ENCODE measurements at places on chromosomes 5 and 9.

DNA sequence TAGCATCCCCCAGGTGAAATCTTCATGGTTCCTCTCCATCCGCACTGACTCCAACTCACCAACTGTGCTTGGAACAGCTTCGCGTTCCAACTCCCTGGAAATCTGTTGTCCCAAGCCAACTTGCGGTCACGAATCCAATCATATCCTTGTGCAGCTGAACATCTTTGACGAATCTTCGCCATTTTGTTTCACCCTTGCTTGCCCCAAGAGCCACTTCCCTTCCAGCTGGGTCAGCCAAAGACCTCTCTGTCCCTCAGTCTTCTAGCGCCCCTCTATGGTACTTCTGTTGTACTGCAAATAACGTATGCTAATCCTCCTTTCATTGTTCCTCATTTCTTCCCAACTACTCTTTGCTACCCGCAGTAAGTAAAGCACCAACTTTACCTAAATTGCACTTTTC, 61.0 kb upstream of the TARS1 start:
- DNase-seq = no peak

- no peak for DNase-seq
Measured at GRCh38 chr9:6790866-6791265, 33.1 kb downstream of the KDM4C start.

- DNase-seq = no peak
Measured at GRCh38 chr5:125054146-125054545, 307.7 kb upstream of the ZNF608 start.

DNA sequence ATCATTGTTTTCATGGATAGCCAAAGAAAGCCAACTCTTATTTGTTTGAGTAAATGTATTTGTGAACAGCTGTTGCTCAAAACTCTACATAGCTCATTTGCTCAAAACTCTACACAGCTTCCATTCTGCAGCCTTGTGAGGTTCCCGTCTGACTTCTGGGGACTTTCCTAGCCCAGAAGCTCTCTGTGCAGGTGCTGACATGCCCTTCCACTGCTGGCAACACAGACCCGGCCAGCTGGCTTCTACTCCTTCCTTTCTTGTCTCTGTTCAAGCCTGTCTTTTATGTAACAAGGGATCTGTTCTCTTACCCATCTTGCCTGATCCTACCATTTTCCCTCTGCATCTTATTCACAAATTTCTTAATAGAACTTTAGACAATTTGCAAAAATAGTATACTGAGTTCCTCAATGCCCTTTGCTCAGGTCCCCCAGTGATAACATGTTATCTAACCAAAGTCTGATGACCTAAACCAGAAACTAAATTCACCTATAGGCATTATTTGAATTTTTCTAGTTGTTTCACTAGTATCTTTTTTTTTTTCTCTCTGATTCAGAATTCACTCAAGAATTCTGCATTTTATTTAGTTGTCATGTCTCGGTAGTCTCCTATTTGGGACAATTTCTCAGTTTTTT, 556.5 kb upstream of the SEMA6A start:
- no peak for DNase-seq

- DNase-seq = no peak
Measured at GRCh38 chr5:19928562-19929421, 59.2 kb downstream of the CDH18 start.

DNA sequence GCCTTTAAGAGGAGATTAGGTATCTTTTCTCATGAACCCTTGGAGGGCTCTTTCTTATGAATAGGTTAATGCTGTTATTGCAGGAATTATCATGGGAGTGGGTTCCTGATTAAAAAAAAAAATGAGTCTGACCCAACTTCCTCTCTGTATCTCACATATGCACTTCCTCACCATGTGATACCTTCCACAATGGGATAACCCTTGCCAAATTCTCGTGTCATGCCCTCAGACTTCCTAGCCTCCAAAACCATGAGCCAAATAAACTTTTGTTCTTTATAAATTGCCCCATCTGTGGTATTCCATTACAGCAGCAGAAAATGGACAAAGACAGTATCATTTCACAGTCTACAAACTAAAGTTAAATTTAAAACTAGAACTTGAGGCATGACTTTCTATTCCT, 1.0 kb downstream of the OR1B1 start:
- no peak for DNase-seq

DNA sequence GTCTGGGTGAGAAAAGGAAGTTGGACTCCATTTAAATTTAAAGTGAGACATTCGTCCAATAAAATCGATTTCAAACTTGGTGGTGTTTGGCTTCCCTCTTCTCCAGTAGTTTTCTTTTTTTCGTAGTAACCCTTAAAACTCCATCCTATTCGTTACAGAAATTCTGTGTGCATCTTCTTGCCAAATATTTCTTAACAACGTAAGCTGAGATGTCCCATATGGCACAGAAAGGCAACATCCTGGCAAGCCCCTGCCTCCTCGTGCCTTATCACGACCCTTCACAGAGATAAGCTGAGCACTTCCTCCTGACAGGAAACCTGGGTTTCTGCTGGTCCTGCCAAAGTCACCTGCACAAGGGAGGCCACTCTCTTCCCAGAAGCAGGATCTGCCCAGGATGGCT, 11.8 kb upstream of the ADAMTS2 start:
- no peak for DNase-seq

DNA sequence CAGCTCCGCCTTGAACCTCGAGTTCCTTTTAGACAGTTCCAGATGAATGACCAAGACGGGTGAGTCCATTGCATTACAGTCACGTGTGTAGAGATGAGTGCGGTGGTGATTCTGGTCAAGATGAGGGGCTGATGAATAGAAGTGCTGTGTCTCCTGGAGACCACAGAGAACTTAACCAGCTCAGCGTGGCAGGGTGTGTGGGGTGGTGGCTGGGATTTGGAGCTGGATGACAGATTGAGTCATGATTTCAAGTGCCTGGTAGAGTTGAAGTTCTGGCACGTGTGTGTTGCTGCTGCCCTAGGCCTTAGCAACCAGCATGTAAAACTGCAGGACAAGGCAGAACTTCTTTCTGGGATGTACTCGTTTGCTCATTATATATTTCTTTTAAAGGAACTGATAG, 53.3 kb downstream of the PRRC2B start:
- DNase-seq = no peak

- no peak for DNase-seq
Measured at GRCh38 chr9:124863371-124863871, 1.5 kb downstream of the ARPC5L start.

DNA sequence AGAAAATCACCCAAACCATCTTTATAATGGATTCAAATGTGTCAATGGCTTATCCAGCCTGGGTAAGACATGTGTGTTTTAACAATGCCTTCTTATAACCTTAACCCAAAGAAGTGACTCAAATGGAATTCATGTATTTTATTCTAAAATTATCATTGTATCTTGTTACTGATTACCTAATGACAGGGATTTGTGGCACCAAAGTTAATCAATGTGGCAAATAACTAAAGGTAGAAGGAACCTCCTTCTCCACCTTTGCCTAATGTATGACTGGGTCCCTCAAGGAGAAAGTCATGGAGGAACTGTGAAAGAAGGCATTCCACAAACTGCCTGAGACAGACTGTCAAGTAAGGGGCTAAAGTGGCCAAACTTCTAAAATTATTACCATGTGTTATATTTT, 84.4 kb upstream of the ITGA1 start:
- no peak for DNase-seq

DNA sequence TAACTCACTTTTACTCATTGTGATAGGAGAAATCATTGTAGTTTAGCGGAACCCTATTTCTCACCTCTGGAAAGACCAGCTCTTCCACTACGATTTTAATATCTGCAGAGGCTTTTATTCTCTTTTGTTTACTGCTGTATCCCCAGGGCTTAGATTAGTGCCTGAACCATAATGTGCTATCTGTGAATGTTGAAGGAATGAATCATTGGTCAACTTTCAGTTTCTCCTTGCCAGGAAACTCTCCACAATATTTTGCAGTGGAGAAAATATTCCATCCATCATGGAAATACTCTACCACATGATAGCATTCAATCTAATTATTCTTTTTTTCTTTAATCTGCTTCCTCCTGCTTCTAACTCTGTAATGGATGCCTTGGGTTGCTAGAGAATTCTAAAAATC, 263.5 kb upstream of the PTPRD start:
- no peak for DNase-seq

- DNase-seq = no peak
Measured at GRCh38 chr5:172345881-172346280, 62.3 kb upstream of the UBTD2 start.

DNA sequence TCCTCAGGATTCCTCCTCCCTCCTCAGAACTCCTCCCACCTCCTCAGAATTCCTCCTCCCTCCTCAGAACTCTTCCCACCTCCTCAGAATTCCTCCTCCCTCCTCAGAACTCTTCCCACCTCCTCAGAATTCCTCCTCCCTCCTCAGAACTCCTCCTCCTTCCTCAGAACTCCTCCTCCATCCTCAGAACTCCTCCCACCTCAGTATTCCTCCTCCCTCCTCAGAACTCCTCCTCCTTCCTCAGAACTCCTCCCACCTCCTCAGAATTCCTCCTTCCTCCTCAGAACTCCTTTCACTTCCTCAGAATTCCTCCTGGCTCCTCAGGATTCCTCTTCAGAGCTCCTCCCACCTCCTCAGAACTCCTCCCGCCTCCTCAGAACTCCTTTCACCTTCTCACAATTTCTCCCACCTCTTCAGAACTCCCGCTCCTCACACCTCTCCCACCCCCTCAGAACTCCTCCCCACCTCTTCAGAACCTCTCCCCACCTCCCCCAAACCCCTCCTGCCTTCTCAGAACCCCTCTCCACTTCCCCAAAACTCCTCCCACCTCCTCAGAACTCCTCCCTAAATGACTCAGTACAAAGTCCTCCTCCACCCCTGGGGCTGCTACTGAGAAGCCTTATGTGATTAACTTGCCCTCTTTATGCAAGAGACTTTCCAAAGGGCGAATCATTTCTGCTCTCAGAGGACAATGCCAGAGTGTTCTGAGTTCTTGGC, 23.2 kb downstream of the SLC46A2 start:
- no peak for DNase-seq

DNA sequence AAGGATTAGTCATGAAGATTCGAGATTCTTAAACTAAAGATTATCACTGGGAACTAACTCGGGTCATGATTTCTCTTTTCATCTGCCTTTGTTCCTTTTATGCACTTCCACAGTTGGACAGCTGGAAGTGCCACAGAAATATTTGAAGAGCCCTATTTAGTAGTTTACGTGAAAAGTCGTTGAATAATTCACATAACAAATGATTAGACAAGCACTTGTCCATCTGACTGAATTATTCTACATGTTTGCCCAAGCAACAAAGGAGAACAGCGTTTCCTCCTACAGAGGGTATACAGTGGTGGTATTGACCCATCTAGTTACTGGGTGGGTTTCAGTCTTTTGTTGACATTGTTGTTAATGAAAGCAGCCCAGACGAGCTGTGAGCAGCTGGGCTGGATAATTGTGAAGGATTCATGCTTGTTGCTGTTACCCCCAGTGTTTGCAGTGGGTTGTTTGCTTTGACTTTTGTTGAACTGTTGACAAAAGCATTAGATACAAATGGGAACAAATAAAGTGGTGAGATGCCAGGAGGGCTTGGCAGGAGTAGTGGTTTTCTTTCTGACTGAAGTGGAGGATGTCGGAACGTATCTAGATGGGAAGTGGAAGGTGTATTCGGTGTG, 96.2 kb downstream of the TLE4 start:
- no peak for DNase-seq

- no peak for DNase-seq
Measured at GRCh38 chr9:98310752-98311392, 55.4 kb upstream of the TBC1D2 start.

GRCh38 chr5:59863777-59864176, 29.7 kb downstream of the PDE4D start:
- no peak for DNase-seq

DNA sequence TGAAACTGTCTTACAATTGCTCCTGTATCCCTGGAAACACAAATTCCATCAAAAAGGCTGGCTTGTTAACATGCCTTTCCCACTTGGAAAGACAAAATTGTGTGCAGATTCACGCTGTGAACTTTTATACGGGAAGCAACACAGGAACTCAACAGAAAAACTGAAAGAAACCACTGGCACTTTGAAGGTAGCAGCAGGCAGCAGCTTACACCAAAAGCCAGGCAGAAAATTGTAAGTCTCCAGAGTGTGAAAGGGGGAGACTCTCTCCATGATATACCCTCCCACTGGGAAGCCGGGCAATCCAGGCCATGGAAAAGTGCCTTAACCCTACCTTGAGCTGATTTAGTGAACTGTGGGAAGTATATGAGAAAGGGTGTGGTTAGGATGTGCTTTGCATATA, 943.7 kb downstream of the CDH18 start:
- no peak for DNase-seq

GRCh38 chr5:151811593-151812321, 40.0 kb downstream of the G3BP1 start:
- no peak for DNase-seq

DNA sequence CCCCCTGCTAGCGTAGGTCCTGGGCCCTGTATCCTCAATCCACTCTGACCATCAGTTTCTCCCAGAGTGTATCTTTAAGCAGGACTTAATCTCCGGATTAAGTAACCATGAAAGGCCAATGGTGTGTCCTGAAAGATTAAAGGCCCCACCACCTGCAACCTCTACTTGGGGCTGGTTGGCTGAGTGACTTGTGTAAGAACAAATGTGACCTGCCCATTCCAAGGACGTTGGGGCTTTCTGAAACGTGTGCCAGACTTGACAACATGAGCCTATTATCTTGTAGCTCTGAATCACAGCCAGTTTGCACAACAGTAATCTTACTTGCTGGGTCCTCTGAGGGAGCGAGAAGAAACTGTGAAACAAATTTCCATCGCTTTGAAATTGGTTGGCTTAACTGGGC, 3.1 kb upstream of the PRELID2 start:
- no peak for DNase-seq

DNA sequence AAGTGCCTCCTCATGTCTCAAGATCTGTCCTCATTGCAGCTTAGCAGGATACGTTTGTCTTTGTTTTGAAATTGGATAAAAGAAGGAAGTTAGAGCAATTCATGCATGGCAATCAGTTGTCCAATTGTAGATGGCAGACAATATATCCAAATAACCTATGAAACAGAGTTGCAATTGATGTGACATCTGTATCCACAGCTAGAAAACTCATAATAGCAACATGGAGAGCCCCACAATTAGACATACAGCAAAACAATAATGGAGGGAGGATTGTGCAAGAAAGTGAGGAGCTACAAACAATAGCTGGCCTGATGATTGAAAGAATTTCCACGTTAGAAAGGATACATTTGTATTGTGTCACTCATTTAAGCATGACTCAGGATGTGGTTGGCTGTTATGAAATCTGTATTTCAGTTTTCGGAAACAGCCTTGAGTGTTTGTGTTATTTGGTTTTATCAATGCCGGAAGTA, 132.0 kb downstream of the FAM174A start:
- DNase-seq = no peak

DNA sequence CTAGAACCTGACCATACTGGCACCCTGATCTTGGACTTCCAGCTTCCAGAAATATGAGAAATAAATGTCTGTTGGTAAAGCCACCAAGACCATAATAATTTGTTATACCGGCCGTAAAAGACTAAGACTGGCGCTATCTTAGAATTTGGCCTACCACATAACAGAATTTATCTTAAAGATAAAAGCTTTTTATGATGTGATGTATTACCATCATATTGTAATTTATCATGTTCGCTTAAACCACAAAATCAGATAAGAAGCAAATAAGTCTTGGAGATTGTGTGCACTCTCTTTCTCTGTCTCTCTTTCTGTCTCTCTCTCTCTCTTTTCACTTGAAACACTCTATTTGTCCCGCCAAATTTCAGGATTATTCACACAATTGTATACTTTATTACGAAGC, 35.6 kb downstream of the FST start:
- no peak for DNase-seq

Measured in GM12892 (cell line).